ENCODE measurements at places on chromosomes 1 and 21.
A peak's percentile ranks its signal among the peaks of the same experiment; 100 is the strongest.

DNA sequence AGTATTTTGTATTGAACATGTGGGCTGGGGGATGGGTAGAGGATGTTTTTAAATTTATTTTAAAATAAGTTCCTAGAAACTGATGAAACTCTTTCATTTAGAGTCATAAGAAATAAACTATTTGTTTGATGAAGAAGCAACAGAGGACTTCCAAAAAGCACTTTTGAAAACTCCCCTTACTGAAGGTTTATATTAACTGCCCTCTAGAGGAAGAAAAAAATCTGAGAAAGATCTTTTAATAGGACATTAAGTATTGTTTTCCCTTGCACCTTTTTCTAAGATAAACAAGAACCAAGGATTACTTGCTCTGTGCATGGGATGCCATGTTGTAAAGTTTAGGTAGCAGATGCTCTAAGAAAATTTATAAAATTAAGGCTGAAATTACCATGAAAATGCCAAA lies 14.1 kb downstream of the DISP1 start:
- no peak for DNase-seq

DNA sequence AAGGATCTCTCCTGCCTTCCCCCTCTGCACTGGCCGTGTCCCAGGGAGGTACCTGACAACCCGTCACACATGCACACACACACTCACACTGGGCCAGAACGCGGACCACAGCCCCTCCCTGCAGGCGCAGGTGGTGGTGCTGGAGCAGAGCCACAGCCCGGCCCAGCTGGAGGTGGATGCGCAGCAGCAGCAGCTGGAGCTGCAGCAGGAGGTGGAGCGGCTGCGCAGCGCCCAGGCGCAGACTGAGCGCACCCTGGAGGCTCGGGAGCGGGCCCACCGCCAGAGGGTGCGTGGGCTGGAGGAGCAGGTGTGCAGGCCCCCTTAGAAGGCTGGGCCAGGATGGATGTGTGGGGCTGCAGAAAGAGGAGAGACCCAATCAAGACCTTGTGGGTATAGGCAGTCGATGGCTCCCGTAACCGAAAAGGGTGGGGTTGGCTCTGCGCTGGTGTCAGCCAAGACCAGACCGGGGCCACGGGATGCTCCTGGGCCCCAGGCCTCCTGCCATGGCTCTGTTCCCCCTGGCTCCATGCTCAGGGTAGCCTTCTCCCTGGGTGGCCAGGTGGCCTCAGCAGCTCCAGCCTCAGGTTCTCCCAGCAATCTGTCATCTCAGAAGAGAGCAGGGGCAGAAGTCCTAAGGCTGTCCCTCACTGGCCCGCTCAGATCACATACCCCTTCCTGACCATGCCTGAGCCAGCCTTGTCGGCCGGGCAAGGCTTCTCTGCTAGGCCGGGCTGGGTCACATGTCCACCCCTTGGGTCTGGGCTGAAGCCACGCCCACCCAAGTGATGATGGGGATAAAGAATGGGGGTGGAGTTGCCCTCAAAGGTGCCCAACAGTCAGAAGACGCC lies 8.9 kb downstream of the MFAP2 start:
- no peak for DNase-seq

DNA sequence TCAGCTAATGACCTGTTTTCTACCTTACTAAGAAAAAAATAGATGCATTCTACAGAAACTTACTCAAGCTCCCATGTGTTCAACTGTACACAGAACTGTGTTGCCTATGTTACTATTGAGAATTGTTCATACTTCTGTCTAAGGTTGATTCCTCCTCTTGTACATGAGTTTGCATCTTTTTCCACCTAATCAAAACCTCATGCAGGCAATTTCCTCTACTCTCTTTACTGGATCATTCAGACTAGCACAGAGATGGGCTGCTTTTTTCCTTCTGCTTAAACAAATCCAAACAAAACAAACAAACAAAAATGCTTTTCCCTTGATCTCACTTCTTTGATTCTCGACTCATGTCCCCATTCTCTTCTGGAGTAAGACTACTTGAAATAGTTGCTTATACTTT lies 58.8 kb upstream of the PTGFR start:
- no peak for DNase-seq

GRCh38 chr1:59673573-59674450 lies 140.9 kb upstream of the HOOK1 start:
- DNase-seq: no peak

DNA sequence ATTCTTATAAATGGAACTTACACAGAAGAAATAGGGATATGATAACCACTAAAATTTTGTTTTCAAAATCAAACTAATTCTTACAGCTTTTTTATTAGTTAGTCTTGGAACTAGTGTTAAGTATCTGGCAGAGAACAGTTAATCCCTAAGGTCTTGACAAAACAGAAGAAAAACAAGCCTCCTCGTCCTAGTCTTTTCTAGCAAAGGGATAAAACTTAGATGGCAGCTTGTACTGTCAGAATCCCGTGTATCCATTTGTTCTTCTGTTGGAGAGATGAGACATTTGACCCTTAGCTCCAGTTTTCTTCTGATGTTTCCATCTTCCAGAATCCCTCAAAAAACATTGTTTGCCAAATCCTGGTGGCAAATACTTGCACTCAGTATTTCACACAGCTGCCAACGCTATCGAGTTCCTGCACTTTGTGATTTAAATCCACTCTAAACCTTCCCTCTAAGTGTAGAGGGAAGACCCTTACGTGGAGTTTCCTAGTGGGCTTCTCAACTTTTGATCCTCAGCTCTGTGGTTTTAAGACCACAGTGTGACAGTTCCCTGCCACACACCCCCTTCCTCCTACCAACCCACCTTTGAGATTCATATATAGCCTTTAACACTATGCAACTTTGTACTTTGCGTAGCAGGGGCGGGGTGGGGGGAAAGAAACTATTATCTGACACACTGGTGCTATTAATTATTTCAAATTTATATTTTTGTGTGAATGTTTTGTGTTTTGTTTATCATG lies 42.3 kb upstream of the LAMC2 start:
- no peak for DNase-seq

- DNase-seq: no peak
Measured at GRCh38 chr21:36255663-36256062, 64.3 kb upstream of the MORC3 start.

DNA sequence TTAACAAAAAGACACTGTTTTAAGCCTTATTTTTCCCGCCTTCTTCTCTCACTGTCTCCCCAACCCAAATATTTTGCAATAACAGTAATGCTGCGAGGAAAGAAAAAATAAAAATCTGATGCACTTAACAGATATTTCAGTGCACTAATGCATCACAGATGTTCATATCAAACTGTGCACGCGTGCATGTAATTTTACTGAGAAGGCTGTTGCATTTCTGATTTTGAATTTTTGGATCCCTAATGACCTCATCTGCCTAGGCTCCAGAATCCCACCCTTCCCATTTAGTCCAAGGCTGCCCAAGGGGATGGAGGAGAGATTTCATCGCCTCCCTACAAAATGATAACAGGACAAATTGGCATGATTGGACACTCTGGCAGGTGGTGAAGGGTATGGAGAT lies 5.5 kb downstream of the TRABD2B start:
- DNase-seq: no peak

GRCh38 chr1:239854922-239855321 lies 236.8 kb upstream of the FMN2 start:
- DNase-seq: no peak

DNA sequence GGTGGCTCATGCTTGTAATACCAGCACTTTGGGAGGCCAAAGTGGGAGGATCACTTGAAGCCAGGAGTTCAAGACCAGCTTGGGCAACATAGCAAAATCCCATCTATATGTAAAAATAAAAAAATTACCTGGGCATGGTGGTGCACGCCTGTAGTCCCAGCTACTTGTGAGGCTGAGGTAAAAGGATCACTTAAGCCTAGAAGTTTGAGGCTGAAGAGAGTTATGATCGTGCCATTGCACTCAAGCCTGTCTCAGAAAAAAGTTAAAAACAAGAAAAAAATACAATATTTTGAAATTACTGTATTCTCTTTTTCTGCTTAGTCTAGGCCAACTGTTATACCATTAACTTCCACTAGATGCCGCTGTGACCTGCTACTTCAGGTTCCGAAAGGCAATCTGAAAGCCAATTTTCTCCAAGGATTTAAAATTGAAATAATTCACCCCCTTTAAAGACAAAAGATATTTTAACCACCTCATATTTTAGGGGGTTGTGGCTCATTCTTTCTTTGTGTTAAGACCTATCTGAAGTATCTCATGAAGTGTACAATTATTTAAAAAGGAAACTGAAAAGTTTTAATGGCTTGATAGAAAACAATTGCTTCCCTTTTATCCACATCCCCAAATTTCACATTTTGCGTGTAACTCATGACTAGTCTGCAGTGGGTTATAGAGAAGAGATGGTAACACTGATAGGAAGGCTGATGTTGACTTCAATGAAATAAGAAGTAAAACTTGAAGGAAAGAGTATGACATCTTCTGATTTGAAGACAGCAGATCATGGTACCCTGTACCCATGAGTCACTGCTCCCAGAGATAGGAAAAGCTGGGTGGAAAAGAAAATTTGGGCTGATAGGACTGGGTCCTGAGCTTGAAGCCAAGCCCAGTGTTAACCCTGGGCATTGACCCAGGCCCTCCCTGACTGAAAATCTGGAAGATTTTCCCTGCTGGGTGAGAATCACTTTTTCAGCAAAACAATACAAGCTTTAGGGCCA lies 24.4 kb upstream of the CLDN14 start:
- no peak for DNase-seq

DNA sequence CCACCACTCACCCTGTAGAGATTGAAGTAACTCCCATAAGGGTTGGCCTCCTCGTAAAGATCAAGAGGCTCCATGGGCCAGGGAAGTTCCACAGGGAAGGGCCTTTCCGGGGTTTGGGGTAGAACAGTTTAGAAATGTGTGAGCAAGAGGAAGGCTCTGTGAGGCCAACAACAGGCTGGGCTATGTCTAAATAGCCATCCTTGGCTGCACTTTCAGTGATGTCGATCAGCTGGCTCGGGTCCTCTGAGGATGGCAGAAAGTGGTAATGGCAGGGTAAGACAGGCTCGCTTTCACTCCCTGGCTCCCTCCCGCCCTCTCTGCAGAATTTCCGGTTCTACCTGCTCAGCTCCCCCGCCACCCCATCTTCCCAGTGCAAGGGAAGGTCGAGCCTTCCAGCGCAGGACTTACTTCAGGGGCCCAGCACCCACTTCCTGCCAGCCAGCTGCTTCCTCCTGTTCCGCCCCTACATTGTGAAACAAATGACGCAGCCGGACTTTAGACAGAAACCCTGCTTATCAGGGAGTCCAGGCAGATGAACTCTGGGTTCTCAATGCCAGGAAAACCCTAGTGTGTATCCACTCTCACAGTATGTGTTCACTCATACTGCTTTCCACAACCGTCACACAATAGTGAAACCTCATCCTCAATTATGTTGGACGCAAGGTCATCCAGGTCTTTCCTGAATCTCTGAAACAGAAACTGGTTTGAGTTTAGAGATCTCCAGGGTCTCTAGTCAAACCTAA lies 7.3 kb downstream of the F11R start:
- peak; percentile 78 for DNase-seq

- no peak for DNase-seq
Measured at GRCh38 chr1:177427811-177428210, 257.1 kb downstream of the BRINP2 start.

GRCh38 chr1:169240449-169241232 lies 127.0 kb downstream of the NME7 start:
- DNase-seq: no peak

Data from CD4-positive, alpha-beta T cell treated with Interferon gamma for 1 hour (primary cell).